ENCODE measurements at places on chromosomes 1 and 21. TPM values are rescaled to one million over a fixed set of nuclear protein-coding genes. Genes with fewer than 3 reads are reported as not detected.

The FNDC10 gene
- polyA plus RNA-seq: 3.0 TPM

GRCh38 chr21:27422435-27422834 is 455.5 kb upstream of the ADAMTS5 start:
- no peak for DNase-seq

DNA sequence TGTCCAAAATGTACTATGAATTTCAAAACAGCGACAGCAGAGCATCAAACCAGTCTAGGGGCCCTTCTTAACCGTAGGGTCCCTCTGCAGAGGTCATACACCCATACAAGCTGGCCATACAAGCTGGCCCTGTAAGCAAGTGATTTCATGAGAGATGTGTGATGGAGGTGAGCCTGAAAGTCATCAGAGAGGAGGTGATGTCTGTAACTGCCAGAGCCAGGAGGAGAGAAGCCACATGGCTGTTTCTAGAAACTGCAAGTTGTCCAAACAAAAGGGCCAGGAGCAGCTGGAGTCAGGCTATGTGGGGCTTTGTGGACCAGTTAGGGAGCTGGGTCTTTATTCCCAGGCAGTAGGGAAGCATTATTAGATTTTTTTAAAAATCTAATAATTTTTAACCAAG is 14.8 kb upstream of the SERINC2 start:
- no peak for DNase-seq

GRCh38 chr1:222991908-222992307 is 151.1 kb downstream of the TLR5 start:
- no peak for DNase-seq

DNA sequence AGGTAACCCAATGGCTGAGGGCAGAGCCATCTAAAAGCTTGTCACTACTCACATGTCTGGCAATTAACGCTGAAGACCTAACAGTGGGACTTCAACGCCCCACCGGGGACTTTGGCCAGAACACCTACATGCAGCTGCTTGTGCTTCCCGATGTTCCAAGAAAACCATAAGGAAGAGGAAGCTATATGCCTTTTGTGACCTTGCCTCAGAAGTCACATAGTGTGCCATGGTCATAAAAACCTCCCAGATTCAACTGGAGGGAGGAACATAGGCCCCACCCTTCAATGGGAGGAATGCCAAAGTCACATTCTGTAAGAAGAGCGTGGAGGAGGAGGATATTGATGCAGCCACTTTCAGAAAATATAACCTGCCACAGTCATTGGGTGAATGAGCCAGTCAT is 147.8 kb upstream of the MAGI3 start:
- DNase-seq: no peak

DNA sequence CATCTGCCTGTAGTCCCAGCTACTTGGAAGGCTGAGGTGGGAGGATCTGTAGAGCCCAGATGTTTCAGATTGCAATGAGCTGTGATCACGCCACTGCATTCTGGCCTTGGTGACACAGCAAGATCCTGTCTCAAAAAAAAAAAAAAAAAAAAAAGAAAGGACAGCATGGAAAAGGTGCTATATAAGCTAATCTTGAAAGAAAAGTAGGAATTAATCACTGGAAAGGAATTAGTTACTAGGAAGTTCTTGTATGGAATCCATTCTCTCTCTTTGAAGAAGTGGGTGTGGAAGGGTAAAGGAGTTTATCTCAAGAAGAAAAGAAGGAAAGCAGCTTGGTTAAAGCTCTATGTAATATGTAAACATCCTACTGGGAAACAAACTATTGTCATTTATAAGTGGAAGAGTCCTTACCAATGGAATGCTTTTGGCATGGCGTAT is 339.2 kb downstream of the DPYD start:
- DNase-seq: no peak

DNA sequence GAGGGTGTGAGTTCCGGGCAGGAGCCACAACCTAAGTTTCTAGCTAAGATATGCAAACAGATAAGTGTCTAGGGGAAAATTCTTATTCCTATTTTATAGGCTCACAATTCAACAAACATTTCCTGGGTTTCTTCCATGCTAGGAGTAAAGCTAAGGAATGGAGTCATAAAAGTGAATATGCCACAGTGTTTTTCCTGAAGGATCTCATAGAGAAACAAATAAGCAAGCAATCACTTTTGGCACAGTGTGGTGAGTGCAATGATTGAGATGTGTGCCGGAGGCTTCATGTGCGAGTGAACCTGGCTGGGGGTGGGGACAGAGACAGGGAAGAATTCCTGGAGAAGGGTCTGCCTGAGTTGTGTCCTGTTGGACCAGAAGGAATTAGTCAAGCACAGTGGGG is 147.4 kb downstream of the TENT5C start:
- no peak for DNase-seq
